Stimulated activated CD4-positive, alpha-beta T cell treated with anti-CD3 and anti-CD28 coated beads, TNF-alpha, amount 100 ng/mL, for 1 hour (primary cell): ENCODE measurements at places on chromosomes 7 and 10.

GRCh38 chr7:66729274-66729673, 11.3 kb upstream of the RABGEF1 start:
- no peak for DNase-seq

DNA sequence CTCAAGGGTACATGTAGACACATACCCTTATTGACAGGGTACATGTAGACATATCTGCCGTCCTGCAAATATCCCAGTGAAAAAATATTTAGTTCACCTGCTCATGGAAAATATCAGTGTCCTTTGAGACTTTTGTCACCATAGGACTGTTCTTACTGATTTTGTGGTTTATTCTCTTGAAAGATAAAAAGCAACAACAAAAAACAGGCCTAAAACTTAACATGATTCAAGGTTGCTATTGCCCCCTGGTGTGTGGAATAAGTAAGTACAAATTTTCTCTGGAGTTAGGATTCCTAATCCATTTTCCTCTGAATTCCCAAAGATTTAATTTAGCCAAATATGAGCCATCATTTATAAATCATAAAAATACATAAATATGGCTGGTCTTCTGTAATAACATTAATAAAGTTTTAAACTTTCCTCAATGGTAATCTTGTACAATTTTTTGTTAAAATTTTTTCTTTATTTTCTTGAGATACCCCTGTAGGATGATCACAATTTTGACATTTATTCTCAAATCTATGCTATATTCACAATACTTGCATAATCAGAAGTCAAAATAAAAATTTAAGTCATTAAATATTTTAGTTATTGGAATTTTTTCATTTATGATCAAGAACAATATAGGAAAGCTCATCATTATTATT, 741.4 kb upstream of the POT1 start:
- no peak for DNase-seq

- no peak for DNase-seq
These were observed 38.1 kb downstream of the PTPN12 start for GRCh38 chr7:77575187-77575586.

- DNase-seq, result no peak
These were observed 18.6 kb upstream of the ZMIZ2 start for GRCh38 chr7:44729949-44730590.

DNA sequence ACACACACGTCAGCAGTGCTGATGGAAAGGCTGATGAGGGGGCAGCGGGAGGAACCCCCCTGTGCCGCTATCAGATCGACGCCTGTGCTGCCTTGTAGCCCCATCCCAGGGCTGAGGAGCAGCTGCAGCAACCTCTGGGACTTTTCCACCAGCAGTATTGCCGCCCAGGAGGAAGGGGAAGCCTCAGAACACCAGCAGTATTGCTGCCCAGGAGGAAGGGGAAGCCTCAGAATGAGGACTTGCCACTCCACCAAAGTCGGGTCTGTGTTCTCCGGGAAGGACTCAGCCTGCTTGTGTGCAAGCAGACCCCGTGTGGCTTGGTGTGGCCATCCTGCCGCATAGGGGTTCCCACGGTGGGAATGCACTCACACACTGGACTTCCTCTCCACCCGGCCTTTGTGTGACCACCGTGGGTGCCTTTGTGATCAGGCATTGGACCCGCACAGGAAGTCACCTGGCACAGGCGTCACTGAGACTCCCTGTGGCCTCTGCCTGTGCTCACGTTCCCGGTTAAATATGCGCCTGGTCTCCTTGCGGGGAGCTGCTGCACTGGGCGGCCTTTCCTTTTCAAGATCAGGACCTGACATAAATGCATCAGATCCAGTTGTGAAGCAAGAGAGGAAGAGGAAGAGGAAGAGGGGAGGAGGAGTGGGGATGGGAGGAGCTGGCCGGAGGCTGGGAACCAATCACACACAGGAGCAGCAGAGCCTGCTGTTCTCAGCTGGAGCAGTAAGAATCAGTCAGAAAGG, 248.5 kb downstream of the DNAJB6 start:
- DNase-seq, result no peak

GRCh38 chr10:67385089-67385488, 310.9 kb downstream of the CTNNA3 start:
- no peak for DNase-seq

GRCh38 chr10:22010973-22011408, 7.5 kb upstream of the DNAJC1 start:
- DNase-seq, result no peak

- no peak for DNase-seq
These were observed 239.8 kb upstream of the IGFBP3 start for GRCh38 chr7:46160861-46161260.

DNA sequence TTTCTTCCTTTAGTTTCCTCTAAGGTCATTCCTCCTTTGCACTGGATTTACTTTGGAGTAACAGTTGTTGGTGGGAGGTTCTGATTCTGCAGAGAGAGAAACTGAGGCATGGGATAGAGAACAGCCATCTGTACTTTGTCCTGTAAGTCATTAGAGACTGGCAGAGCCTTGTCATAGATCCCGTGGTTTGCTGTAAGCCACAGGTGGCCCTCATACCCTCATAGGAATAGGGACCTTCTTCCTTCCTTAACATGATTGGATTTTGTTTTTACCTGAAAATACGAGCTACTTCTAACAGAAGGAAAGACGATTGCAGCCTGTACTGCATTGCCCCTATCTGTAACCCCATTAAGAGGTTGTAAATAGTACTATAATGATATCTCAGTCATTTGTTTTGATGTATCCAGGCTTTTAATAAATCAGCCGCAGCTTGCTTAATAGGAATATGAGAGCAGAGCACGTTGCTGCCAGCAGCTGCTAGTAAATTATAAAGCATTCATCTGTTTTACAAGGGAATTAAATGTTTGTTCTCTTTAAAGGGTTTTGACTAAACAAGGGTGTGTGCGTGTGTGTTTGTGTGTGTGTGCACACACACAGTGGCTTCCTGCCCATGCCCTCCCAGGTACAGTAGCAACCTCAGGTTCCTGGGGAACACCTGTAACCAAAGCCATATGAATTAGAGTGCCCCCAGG, 249.8 kb downstream of the AUTS2 start:
- no peak for DNase-seq

GRCh38 chr10:110932505-110933180, 13.2 kb downstream of the SHOC2 start:
- DNase-seq, result no peak

DNA sequence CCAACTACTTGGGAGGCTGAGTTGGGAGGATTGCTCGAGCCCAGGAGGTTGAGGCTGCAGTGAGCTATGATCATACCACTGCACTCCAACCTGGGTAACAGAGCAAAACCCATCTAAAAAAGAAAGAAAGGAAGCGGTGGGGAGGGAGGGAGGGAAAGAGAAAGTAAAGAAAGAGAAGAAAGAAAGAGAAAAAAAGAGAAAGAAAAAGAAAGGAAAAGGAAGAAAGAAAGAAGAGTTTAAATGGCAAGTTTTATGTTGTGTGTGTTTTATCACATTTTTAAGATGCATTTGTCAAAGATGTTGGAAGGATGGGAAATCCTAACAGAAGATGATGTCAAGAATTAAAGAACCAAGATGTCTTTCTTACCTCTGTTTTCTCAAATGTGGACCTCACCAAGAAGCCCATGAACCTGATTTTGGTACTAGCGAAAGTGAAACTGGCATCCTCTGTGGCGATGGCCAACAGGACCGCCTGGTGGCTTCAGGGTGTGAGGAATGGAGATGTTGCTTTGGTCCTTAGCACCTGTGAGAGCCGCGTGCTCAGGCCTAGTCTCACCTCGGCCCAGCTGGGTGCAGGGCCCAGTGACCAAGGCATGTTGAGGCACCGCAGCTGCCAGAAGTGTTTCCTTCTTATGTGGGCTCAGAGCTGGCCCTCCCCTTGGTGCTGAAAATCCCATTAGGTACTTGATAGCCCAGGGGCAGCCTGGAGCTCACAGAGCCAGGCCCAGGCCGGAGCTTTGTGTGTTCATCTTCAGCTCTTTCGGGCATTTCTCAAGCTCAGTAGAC, 9.8 kb downstream of the UCMA start:
- DNase-seq, result no peak

DNA sequence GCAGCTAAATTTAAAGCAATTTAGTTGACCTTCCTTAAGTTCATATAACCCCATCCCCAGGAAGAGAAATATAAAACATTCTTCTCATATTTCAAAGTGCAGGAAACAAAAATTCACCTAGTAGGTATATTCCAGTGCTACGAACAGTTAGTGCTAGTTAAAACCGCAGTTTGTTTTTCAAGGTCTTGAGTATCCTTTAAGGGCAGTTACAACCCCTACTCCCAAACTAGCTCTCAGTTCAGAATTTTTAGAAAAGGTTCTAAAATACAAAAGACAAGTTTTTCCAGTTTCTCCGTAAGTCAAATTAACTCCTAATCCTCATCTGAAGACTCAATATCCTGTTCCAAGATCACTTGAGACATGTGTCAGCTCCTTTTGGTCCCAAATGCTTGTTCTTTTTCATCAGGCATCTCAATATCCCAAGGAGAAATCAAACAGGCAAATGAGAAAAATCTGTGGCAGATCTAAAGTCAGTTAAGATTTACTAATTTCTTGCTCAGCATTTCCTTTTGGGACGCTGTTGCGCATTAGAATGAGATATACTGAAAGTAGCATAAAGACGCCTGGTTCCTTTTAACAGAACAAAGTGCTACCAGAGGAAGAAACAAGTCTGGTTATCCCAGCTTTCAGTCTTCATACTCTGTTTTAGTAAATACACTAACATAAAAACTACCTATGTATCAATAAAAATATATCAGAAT, 51.8 kb downstream of the ARHGAP12 start:
- DNase-seq, result no peak

- no peak for DNase-seq
These were observed 1288.5 kb downstream of the GATA3 start for GRCh38 chr10:9342885-9343570.

DNA sequence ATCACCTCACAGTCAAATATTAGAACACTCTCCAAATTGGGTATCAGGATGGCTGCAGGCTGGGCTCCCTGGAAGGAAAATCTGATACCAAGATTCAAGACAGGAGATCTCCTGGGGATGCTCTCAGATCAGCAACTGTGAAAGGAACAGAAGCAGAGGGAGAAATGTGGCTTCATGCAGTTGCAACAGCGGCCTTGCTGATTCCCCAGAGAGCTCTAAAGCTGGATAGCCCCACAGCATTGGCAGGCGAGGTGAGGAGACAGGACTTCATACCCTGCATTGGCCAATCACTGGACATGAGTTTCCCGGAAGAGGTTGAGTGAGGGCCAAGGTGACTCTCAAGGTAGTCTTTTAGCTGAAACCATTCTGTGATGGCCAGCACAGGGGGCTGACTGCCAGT, 190.6 kb downstream of the PTPN20 start:
- no peak for DNase-seq

DNA sequence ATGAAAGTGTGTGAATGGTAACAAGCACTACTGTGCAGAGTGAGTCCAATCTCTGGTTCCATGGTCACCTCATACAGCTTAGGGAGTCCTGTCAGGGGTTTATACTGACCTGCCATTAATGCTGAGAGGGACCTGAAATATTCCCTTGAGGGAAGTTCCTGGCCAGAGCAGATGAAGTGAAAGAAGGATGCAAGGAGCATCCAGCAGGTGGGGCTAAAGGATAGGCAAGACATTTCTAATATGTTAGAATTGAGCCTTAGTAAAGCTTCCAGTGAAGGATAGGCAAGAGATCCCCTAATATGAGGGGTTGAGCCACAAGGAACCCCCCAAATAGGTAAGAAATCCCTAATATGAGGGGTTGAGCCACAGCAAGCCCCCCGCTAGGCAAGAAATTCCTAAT, 25.5 kb upstream of the FAM221A start:
- DNase-seq, result no peak

DNA sequence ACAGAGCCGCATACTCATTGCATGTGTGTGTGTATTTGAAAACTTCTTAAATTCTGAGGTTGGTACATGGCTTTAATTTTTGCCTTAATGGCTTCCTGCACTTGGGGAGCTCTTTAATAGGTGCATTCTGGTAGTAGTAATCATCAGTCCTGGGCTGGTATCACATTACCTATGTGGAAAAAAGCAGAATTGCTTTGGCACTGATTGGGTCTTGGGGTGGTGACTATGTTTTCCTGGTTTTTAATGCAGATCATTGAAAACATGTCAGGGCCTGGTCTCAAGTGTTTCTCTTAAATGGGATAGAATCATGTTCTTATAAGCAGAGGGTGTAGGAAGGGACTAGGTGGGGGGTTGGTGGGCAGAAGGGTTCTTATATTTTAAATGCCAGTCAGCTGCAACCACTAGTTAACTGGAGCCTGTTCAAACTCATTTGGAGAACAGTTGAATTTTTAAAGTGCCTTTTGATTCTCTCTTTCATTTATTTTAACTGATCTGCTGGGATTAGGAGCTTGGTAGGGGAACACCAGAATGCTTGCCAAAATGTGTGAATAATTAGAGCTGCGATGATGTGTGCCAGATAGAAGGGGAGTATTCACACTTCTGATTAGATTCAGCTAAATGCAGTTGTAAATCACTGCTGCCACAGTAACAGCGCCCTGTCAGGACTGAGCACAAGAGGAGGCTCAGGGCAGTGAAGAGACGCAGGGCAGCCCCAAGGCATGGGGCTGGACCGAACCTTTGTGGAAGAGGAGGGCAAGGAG, 633.5 kb upstream of the GALNT17 start:
- DNase-seq, result no peak

DNA sequence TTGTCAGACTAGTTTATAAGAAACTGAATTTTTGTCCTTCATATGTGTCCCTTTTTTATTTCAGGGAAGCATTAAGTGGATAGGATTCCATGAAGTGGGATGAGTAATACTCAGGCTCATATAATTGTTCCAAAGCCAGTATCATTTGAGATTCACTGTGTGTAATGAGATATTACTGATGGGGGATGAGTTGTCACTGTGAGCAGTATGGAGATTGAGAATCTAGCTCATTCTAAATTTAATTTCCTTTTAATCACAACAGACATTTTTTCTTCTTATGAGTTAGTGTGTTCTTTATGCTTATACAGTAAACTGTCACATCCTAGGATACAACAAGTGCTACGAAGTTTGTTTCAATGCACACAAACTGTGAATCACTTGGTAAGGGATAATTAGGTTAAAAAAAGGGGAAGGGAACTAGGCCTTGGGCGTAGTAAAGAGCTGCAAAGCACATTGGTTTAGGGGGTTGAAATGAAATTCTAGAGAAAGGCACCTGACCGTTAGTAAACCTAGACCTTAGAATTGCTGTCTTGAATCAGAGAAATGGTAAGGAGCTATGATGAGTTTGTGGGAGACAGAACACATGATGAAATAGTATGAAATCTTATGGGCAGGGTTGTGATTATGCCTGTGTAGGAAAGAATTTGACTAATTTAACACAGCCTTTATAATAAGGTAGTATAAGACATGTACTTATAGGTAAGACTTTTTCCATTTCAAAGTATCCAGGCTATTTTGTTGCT, 153.4 kb downstream of the MLLT10 start:
- DNase-seq, result no peak

DNA sequence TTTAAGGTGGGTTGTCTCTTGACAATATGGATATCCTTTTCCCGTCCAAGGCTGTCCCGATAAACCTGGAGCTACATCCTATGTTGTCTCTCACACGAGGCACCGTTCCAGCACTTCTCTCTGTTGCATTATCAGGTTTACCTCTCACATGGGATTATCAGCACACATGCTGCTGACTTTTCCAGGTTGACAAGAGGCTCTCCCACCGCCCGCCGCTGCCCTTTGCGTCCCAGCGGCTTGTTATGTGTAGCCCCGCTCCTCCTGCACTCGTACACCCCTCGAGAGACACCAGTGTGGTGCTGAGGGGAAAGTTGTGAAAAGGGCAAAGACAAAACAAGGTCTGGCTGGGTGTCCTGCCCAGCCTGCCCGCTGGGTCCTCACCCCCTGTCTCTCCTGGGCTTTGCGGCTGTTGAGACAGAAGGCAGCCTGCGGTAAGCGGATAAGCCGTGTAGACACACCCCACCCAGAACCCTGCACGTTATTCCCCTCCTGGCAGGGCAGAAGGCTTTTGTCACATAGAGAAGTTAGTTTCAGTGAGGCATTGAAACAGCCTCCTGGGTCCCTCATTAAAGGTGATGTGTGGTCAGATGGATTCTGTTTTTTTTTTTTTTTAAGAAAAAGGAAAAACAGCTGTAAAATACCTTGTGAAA, 38.7 kb downstream of the UBE3C start:
- no peak for DNase-seq
